ENCODE measurements at places on chromosomes 6 and 20. TPM values are rescaled to one million over a fixed set of nuclear protein-coding genes. Genes with fewer than 3 reads are reported as not detected.

PDE7B gene
- total RNA-seq, result 5.1 TPM

ZNF184 gene
- 13.3 TPM for total RNA-seq

VEGFA gene
- total RNA-seq, result 123 TPM

- no peaks in the 10 kb centered on the region for H3K4me1 ChIP-seq
- DNase-seq, result no peak
- H3K36me3 ChIP-seq, result no peaks in the 10 kb centered on the region
- H3K27me3 ChIP-seq, result no peaks in the 10 kb centered on the region
- H3K27ac ChIP-seq, result no peak overlapping the region
These were observed 42.6 kb downstream of the BMP7 start for GRCh38 chr20:57223648-57224489.

DNA sequence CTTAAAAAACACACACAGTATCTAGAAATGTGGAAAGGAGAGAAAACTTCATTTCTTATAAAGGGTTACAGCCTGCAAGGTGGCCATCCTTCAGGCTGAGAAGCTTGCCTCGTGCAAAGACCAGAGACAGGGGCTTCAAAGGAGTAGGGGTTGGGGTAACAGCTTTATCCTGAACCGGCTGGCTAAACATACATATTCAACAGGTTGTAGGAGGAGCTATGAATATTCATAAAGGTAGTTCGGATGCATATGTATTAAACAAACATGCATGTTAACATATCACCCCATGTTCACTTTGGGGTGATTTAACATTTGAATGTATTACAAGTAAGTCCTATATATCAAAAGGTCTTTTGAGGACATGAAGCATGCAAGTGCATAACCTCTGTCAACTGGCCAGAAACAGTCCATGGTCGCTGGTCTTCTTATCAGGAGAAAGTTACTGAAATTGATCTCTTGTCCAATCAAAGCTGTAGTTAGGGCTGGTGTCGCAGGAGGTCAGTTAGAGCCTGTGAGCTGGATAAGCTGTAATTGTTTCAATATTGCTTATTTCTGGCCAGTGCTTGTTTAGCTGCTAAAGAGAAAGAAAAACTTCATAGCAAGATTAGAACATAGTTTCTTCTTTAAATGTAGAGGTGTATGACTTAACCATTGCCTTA lies 2.3 kb upstream of the STMND1 start:
- H3K36me3 ChIP-seq, result no peaks in the 10 kb centered on the region
- H3K27me3 ChIP-seq, result no peaks in the 10 kb centered on the region
- DNase-seq, result no peak
- no peak overlapping the region for H3K27ac ChIP-seq
- peaks cover 8% of the 10 kb centered on the region for H3K4me1 ChIP-seq

DNA sequence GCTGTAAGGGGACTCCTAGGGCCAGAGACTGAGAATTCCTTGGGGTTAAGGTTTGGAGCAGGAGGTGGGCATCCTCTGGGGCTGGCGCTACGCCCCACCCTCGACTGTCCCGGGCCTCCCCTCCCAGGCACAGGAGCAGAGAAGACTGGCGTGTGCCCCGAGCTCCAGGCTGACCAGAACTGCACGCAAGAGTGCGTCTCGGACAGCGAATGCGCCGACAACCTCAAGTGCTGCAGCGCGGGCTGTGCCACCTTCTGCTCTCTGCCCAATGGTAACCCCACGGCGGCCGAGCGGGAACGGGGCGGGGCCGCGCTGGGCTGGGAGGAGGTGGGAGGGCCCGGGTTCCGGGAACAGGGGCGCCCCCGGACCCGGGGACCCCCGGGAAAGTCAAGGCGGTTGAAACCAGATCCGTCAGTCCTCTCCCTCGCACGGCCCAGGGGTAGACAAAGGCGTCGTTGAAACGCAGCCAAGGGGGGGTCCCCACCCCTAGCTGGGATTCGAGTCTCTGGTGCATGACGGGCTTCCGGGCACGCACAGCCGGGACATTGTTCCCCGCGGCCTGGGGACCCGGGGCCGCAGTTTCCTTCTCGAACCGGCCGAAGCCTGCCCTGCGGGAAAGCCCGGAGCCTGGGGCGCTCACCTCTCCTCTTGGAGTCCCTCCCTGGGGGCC lies 844 bp downstream of the WFDC2 start:
- H3K36me3 ChIP-seq, result no peaks in the 10 kb centered on the region
- peak; percentile 74 for DNase-seq
- H3K27ac ChIP-seq, result peak overlapping the region; percentile 83
- no peaks in the 10 kb centered on the region for H3K27me3 ChIP-seq
- no peaks in the 10 kb centered on the region for H3K4me1 ChIP-seq
- H3K4me3 ChIP-seq, result peak overlapping the region; percentile 42

GRCh38 chr6:48016020-48016755 lies 94.8 kb downstream of the PTCHD4 start:
- no peak overlapping the region for H3K27ac ChIP-seq
- no peaks in the 10 kb centered on the region for H3K4me1 ChIP-seq
- no peaks in the 10 kb centered on the region for H3K27me3 ChIP-seq

DNA sequence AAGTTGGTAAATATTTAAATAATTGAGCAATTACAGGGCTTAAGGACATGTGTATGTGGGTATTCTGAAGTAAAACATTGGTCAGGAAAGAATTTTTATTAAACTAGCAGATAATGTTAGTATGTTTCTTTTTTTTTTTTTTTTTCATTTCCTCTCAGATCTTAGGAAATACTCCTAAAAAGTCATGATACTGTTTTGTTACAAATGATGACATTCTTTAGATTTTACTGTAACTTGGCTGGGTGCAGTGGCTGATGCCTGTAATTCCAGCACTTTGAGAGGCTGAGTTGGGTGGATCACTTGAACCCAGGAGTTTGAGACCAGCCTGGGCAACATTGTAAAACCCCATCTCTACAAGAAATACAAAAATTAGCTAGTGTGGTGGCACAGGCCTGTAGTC lies 41.5 kb downstream of the CDC40 start:
- H3K27me3 ChIP-seq, result no peaks in the 10 kb centered on the region
- no peak overlapping the region for H3K4me3 ChIP-seq
- H3K27ac ChIP-seq, result no peak overlapping the region
- no peaks in the 10 kb centered on the region for H3K4me1 ChIP-seq
